Activated CD4-positive, alpha-beta T cell treated with anti-CD3 and anti-CD28 coated beads for 4 hours (primary cell): ENCODE measurements at places on chromosomes 5 and 9.

DNA sequence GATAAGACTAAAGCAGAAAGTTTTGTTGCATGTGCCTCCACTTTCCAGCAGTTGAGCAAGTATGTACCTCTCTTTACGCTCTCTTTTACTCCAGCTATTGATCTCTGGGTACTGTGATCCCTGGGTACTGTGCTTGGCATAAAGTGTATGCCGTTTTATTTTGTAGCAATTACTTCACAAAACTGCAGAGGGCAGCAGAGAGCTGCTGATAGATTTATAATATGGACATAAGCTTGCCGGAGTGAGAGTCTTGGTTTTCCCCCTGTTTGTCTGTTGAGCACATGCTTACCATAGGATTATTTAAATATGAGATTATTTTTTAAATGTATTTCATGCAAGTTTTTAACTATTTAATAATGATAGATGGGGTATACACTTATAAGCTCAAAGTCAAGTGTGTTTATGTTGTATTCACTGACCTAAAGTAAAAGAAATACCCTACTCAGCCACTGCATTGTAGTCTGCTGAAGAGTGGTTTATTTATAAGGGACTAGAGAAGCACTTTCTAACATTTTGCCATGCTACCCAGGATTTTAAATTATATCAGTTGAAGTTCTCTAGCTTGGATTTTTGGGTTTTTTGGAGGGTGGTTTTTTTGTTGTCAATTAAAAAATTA is 13.0 kb downstream of the TTC1 start:
- peak; percentile 41 for DNase-seq

GRCh38 chr5:73826301-73827105 is 200.5 kb downstream of the ARHGEF28 start:
- DNase-seq = no peak

GRCh38 chr5:171913987-171914273 is 92.5 kb downstream of the FBXW11 start:
- DNase-seq = no peak

- DNase-seq = no peak
Observed at GRCh38 chr5:1795506-1795905, 4.1 kb downstream of the MRPL36 start.

GRCh38 chr5:58491216-58491892 is at the start of gene GAPT:
GAPT (plus strand) TSS chr5:58491435; CDS start chr5:58494537, 3,102 bp downstream.
- DNase-seq = no peak

DNA sequence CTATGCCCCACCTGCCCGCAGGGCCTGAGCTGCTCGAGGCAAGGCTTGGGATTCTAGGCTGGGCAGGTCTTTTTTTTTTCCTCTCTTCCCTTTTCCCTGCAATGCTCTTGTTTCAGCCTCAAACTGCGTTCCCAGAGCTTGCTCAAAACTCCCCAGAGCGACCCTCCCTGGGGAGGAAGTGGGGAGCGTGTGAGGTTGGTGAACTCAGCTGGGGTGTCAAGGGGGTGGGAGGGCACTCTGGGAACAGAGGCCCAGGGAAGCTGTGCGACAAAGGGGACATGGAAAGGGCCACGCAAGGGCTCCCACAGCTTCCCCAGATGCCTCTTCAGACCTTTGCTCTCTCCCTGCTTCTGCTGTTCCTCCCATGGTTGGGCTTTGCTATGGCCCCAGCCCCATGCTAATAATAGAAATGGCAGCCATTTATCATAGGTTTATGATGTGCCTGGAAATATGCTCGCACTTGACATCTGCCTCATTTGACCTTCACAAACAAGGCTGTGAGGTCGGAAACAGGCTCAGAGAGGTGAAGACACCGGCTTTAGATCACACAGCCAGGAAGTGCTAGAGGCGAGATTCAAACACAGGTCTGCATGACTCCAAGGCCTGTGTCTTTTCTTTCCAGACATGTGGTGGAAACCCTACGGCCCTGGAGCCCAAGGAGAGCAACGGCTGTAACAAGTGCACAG is 40.9 kb upstream of the IL17B start:
- DNase-seq = no peak

GRCh38 chr5:171990713-171991015 is 15.8 kb downstream of the FBXW11 start:
- DNase-seq = no peak

DNA sequence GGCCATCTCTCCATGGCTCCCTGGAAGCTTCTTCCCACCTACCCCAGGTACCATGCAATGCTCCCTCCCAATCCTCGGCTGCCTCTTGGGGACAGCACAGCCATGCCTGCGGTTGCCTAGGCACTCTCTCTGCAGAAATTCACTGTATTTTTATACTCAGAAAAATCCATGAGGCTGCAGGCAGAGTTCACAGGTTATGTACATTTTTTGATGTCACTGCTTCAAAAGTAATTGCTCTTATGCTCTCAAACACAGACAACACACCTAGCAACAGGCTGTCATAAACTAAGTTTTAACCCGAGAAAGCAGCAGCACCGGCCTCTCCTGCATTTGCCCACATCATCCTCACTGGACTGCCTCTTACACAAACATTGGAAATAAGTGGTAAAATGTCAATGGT is 102.4 kb downstream of the AK8 start:
- no peak for DNase-seq

- no peak for DNase-seq
Observed at GRCh38 chr5:176631383-176632200, 1.1 kb downstream of the EIF4E1B start.

DNA sequence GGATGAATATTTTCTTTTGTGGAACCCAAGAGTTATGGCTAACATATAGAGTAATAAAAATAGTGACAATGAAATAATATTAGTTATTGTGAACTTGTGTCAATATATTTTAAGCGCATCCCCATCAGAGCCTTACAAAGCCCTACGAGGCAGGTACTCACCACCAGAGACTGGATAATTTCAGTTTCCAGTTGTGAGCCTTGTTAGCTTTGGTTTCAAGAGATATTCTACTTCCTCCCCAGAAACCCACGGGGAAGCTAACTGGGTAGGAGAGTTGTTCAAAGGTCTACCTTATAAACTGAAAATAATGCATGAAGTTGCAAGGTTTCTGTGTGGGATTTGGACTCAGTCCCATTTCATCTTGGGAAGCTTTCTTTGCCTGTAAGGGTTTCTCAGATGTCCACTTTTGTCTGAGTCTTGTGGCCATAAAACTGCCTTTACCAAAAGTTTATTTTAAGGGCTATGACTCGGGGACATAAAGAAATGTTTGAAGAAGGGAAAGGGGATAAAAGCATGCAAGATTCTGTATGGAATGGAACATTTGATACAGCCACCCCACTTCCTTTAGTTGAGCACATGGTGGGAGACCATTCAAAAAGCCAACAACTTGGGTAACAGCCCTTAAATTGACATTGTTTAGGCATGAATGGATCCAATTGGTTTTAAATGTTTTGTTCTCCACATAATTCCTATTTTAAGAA is 57.4 kb upstream of the ANKRD55 start:
- DNase-seq = no peak

- no peak for DNase-seq
Observed at GRCh38 chr5:137754961-137755762, 999 bp upstream of the HNRNPA0 start.

DNA sequence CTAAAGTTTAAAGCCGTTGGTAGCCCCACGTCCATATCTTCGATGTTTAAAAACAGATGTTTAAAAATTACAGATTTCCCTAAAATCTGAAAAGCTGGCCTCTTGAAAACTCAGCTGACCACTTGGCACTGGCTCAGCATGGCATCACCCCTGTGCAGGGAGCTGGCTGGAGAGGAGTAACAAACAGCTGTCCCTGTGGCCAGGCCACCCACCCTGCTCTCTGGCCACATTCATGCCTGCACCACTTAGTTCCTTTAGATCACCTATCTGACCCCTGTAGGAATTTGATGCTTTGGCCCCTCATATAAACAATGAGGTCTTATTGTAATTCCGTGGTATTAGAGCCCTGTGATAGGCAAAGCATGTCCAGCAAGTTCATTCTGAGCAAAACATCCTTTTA is 107.5 kb downstream of the FRMD3 start:
- DNase-seq = no peak

GRCh38 chr5:44770780-44771717 is 37.7 kb upstream of the MRPS30 start:
- no peak for DNase-seq

DNA sequence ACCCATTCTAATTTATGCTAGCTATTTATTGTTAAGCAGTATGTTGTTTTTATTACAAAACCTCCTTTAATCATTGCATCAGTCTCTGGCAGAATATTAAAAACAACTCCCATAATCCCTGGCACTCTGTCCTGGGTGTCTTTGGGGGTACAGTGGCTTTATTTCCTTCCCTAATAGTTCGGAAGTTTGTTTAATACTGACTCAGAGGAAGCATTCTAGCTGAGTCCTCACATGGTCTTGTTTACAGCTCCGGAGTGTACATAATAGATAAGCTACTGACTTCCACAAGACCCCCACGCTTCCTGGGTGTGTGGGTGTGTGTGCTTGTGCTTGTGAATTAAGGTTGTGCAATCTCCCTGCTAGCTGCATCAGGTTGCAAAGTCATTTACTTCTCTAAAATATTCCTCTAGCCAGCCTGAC is 149.8 kb upstream of the CDKN2B start:
- DNase-seq = no peak
